ENCODE measurements at places on chromosomes 6 and 20.

GRCh38 chr6:155436981-155437749, 18.5 kb downstream of the NOX3 start:
- no peak for DNase-seq

DNA sequence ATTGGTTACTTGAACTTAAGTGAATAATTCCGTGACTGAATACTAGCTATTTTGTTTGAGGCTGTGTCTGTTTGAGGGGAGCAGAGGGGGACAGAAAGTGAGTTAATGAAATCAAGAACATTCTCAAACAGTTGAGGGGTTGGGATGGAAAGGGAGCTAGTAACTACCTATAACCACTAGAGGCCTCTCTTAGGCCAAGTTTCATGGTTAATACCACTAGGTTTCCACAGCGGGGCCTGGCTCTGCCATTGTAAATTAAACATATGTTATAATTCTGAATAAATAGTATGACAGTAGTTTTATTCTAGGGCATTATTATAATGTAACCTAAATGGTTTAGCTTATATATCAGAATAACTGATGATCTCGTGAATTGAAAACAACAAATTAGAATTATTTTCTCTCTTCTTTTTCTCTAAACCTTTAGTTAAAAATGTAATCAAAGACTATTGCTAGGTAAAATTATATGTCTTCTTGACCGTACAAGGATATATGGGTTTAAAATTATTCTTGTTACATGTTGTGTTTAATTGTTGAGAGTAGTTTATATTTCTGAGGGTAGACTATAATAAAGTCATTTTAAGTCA, 108.1 kb downstream of the BCKDHB start:
- DNase-seq, result peak; percentile 56

DNA sequence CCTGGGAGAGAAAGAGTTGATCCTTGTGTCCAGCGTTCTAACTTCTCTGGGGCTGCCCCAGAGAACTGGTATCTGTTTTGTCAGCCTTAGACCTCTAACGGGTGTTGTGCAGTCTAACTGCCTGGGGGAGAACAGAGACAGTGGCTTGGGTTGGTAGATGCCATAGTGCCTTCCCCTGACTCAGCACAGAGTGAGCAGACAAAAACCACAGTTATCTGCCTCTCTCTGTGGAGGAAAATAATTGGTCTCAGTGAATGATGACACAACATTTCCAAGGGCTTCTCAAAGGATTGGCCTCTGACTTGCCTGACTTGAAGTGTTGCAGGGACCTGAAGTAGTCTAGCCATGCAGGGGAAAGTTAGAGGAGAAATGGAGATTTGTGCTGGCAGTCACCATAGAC, 226.2 kb upstream of the MAN1A1 start:
- no peak for DNase-seq

DNA sequence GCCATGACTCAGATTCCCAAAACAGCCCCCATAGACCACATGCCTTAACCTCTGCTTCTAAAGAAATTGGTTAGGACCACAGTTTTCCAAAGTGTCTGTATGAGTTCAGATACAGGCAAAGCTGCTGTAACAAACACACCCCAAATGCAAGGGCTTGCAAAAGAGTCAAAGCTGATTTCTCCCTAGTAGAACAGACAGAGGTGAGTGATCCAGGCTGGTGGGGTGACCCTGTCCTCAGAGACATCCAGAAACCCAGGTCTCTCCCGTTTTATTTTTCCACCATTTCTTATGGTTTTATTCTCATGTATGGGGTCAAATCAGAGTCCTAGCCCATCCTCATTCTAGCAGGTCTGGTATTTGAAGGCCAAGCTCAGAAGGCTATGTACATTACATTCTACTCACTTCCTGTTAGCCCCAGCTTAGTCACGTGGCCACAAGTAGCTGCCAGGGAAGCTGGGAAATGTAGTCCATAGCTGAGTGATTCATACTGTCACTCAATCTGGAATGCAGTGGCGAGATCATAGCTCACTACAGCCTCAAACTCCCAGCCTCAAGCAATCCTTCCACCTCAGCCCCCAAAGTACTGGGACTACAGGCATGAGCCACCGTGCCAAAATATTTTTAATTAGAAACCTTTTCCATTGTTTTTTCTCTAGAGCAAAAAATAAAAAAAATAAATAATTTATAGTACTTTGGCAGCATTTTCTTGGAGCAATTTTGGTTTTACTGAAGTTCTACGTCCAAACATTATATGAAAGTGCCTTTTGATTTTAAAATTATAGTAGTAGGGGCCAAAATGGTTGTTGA, 175.2 kb downstream of the ZMYND8 start:
- peak; percentile 68 for DNase-seq

DNA sequence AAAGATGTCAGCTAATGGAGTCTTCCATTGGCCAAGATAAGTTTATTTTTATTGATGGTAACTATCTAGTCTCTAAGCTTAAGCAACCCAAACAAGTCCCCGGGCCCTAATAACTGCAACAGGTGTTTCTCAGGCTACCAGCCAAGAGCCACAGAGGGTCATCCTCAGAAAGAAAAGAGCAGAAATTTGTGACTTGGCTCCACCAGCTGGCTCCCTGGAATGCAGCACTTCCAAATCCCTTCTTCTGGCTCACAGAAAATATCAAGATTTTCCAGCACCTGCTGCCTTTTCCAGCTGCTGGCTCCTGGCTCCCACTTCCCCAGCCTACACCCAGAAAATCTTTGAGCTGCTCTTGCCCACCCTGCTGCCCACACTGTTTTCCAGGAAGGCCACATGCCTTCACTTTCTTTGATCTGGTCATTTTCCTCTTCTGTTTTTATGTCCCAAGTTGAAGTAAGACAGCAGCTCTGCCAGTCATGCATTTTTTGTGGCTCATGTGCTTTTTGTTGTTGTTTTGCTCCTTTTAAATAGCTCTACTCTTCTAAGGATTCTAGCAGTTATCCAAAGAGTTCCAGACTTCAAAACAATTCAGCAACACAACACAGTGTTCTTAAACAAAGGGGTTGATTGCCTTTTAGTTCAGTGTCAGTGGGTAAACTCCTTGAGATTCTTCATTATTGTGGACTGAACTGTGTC, 151.0 kb upstream of the SMLR1 start:
- DNase-seq, result no peak

- no peak for DNase-seq
Observed at GRCh38 chr6:44529146-44529905, 141.8 kb downstream of the CDC5L start.

DNA sequence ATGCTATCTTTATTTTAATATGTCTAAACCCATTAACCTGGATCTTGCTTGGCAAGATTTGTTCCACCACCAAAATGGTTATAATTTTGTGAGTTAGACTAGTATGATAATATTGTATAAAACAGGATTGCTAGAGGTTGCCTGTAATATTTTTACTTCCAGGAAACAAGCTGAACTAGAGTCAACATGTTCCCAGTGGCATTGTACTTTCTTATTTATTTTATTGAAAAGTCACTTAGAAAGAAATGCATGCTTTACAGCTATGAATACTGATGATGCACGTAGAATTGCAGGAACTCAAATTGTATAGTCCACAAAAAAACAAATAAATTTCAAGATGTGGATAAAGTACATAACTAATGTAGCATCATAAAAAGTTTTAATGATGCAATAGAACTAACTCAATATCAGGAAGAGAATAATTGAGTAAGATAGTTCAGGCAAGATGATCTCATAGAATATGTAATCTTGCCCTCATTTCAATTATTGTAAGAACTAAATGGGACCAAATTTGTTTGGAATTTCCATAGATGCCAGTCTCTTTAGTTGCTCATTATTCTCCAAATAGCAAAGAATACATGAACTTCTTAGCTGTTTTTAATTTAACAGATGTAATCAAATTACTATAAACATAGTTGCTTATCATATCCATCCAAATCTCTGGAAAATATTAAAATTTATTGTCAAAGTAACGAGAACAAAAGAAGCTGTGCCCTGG, 451.8 kb downstream of the COL12A1 start:
- DNase-seq, result no peak

DNA sequence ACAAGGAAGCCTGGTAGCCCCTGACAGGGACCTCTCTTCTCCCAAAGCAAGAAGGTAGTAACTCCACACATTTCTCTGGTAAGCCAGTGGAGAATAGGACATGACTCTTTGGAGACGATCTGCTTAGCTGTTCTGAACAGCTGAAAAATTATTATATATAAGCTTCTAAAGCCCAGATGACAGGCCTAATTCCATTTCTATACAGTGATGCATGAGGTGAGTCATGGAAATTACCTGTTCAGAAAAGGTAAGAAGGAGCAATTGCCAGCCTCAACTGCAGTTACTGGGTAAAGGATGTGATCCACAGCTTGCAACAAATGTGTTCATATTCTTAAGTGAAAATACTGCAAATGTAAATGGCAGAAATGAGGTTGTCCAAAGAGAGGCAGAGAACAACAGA, 54.0 kb downstream of the PREP start:
- no peak for DNase-seq

DNA sequence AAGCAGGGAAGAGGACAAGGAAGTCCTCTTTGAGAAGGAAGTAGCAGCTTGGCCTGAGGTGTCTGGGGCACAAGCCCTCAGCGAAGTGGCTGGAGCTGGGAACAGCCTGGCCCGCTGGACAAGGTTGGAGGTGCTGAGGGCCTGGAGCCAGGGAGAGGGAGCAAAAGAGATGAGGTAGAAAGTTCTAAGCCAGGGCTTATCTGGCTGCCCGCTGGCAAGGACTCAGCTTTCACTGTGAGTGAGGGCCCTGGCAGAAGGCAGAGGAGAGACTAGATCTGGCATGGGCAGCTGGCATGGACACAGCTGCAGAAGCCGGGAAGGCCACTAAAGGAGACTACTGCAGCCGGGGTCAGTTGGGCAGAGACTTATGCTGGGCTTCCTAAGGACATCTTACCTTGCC, 21.8 kb upstream of the PCMTD2 start:
- no peak for DNase-seq

DNA sequence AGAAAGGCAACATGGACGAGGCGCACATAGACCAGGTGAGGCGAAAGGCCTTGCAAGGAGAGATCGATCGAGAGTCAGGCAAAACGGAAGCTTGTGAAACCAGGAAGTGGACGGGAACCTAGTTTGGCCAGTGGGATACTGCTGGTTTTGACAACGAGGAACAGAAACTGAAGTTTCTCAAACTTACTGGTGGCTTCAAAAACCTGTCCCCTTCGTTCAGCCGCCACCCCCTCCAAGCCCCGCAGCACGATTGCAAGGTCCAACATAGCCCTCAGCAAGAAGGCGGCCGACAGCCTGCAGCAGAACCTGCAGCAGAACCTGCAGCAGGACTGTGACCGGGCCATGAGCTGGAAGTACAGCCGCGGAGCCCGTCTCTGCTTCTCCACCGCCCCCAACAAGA, 238.0 kb downstream of the KHDC1L start:
- no peak for DNase-seq

DNA sequence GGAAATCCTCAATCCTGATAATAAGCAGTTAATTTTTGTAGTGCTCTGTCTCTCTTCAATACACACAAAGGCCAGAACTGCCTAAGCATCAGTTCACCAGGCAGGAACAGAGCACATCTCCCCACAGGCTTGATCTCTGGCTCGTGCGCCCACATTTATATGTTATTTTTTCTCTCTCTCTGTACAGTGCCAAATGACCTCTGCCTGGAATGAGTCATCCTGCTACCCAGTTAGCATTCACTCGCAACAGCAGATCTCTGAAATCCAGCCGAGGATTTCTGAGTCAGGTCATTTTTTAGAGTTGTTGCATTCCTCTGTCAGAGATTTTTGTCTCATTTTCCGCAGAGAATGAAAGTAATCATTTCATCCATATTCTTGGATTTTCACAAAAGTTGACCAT, 107.1 kb downstream of the COL12A1 start:
- DNase-seq, result peak; percentile 22

DNA sequence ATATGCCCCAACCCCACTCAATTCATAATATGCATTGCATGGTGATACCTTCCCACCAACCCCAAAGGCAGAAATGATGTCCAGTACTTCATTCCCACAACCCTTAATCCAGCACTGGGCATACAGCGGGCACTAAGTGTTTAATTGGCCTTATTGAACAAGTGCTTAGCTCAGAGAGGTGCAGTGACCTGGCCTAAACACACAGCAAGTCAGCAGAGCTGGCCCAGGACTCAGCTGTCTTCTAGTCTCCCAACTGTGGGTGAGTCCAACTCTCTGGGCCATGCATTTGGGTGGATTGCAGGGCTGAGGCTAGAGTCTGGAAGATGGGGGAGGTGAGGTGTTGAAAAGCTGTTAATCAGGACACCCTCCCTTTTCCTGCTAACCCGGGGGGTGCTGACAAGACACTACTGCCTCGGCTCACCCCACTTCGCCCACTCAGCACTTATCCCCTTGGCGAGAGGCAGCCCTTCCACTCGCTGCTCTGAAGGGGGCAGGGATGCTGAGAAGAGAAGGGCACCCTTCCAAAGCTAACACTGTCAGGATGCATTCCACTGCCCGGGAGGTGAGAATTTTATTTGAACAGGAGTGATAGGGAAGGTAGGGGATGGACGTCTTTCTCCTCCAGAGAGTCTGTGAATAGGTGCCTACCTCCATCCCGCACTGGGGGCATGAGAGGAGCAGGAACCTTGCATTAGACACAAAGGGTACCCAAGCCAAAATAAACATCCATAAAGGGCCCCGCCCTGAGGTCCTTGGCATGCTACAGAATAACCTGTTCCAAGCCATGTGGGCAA, 14.2 kb downstream of the KCNK5 start:
- no peak for DNase-seq

DNA sequence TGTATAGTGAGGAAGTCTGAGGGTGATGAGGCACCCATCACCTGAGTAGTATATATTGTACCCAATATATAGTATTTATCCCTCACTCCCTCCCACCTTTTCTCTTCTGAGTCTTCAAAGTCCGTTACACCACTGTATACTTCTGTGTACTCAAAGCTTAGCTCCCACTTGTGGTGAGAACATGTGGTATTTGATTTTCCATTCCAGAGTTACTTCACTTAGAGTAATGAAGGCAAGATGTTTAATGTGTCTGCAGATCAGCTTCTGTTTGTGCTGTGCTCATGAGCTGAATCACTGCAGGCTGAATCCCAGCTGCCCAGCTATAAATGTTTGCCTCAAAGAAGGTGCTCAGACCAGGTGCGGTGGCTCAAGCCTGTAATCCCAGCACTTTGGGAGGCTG, 139.3 kb upstream of the FOXA2 start:
- no peak for DNase-seq

- no peak for DNase-seq
Observed at GRCh38 chr20:3101737-3102574, 17.4 kb upstream of the AVP start.

DNA sequence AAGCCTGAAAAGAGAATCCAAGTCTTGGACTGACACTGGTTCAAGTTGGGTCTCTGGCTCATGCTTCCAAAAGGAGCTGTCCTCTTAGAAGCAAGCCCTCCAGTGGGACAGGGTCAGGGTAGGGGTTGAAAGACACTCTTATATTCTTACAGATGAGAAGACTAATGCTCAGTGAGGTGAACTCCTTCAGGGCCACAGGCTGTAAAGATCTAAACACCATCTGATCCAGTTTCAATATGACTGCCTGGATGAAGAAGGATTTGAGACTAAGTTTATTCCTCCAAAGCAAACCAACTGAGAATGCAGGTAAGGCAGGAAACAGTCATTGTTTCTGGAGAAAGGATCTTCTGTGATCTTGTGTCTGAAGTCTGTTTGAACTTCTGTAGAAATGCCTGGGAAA, 99.0 kb upstream of the TAB2 start:
- DNase-seq, result no peak

- DNase-seq, result peak; percentile 5
Observed at GRCh38 chr6:74549746-74550145, 656.1 kb downstream of the COL12A1 start.

- no peak for DNase-seq
Observed at GRCh38 chr6:128443553-128443952, 76.8 kb downstream of the PTPRK start.

GRCh38 chr6:43226192-43226851, 3.0 kb downstream of the DNPH1 start:
- no peak for DNase-seq

All from HEK293T (cell line).